Activated CD8-positive, alpha-beta T cell treated with anti-CD3 and anti-CD28 coated beads for 36 hours (primary cell): ENCODE measurements at places on chromosomes 3 and 15. TPM values are rescaled to one million over a fixed set of nuclear protein-coding genes. Genes with fewer than 3 reads are reported as not detected.

Gene CPEB1
- total RNA-seq = 1.6 TPM

Gene ADPRH
- 5.9 TPM for total RNA-seq

Gene XPC
- total RNA-seq = 24.8 TPM

Gene CCR3
- total RNA-seq = not detected

Gene CTXN2
- total RNA-seq = not detected

Gene MFAP1
- 43.1 TPM for total RNA-seq

Gene ABI3BP
- not detected for total RNA-seq

Gene ACP3
- total RNA-seq = not detected

GRCh38 chr15:77624868-77625267, 7.8 kb downstream of the LINGO1 start:
- H3K4me3 ChIP-seq = no peak overlapping the region
- H3K4me1 ChIP-seq = no peaks in the 10 kb centered on the region
- H3K36me3 ChIP-seq = no peaks in the 10 kb centered on the region
- no peak overlapping the region for H3K27ac ChIP-seq

- no peak overlapping the region for H3K27ac ChIP-seq
- no peaks in the 10 kb centered on the region for H3K36me3 ChIP-seq
- no peaks in the 10 kb centered on the region for H3K27me3 ChIP-seq
- no peak for DNase-seq
Measured at GRCh38 chr15:27324886-27325615, 354.1 kb downstream of the GABRG3 start.

DNA sequence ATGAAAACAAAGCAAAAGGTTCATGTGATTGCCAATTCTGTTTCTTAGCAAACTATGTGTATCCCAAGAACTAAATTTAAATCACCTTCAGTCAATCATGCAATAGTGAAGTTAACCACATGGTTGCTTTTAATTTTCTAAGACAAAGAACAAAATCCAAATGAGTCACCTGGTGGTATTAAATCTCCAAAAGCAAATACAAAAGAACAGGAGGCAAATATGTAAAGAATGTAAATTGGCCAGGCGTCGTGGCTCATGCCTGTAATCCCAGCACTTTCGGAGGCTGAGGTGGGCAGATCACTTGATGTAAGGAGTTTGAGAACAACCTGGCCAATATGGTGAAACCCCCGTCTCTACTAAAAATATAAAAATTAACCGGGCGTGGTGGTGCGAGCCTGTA, 54.2 kb upstream of the PIK3R4 start:
- H3K4me3 ChIP-seq = no peak overlapping the region
- H3K36me3 ChIP-seq = no peaks in the 10 kb centered on the region
- DNase-seq = no peak
- H3K27me3 ChIP-seq = peaks cover 15% of the 10 kb centered on the region
- no peaks in the 10 kb centered on the region for H3K4me1 ChIP-seq
- H3K27ac ChIP-seq = no peak overlapping the region

DNA sequence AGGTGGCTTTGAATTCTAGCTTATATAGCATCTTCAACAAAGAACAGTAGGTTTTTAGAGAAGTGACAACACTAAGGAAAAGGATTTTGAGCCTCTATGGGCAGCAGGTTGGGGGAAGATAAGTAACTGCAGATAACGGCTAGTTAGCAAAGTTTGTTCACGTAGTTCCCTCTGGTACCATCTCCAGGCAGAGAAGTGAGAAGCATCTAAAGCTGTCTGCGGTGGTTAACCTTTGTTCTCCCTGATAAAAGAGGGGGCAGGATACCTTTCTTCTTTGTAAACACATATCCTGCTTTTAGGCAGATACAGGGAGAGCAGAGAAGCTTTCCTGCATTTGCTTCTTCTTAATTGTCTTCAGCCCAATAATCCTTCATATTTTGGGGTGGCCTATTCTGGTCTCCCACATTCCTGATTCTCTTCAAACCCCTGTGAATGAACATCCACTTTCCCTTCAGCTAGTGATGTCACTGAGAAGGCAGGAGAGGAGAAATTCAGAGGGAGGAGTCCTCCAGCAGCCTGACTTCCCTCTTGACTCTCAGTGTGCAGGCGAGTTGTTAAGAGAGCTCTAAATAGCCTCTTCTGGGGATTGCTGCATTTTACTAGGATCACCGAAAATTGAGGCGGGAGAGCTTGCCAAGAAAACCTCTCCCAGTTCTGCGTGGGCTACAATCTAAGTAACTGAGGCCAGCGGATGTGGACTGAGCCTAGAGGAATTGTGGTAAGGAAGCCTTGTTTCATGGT, 393.7 kb upstream of the C2CD4B start:
- H3K27ac ChIP-seq = no peak overlapping the region
- DNase-seq = no peak
- peaks cover 11% of the 10 kb centered on the region for H3K27me3 ChIP-seq
- H3K4me3 ChIP-seq = no peak overlapping the region

GRCh38 chr3:11001020-11001657, 8.6 kb downstream of the SLC6A1 start:
- DNase-seq = no peak
- H3K4me3 ChIP-seq = no peak overlapping the region
- H3K4me1 ChIP-seq = no peaks in the 10 kb centered on the region
- H3K36me3 ChIP-seq = no peaks in the 10 kb centered on the region
- peaks cover 5% of the 10 kb centered on the region for H3K27me3 ChIP-seq

GRCh38 chr3:42830437-42831320, 21.4 kb downstream of the ACKR2 start:
- no peak overlapping the region for H3K4me3 ChIP-seq
- H3K4me1 ChIP-seq = peaks cover 4% of the 10 kb centered on the region
- peaks cover 10% of the 10 kb centered on the region for H3K27me3 ChIP-seq
- DNase-seq = no peak

GRCh38 chr3:195005759-195006510, 265.0 kb downstream of the XXYLT1 start:
- H3K27ac ChIP-seq = no peak overlapping the region
- H3K4me3 ChIP-seq = no peak overlapping the region
- H3K4me1 ChIP-seq = peaks cover 2% of the 10 kb centered on the region
- peaks cover 11% of the 10 kb centered on the region for H3K27me3 ChIP-seq
- no peak for DNase-seq
- H3K36me3 ChIP-seq = no peaks in the 10 kb centered on the region

DNA sequence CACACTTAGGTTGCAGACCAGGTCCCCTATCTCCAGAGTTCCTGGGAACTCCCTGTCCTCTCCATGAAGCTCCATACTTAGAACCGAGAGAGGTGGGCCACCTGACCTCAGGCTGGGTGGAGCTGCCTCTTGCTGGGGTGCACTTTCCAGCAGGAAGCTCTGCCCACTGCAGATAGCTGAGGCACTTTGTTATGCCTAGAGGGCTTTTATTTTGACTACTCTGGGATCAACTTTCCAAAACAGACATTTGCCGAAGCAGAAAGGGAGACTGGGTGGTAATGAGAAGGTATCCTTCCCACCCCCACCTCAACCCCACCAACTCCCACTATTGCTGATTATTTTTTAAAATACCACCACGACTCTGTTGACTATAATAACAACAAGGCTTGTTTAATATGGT, 54.7 kb downstream of the CLDN11 start:
- no peak for DNase-seq
- H3K4me1 ChIP-seq = peaks cover 5% of the 10 kb centered on the region
- peaks cover 24% of the 10 kb centered on the region for H3K27me3 ChIP-seq
- no peak overlapping the region for H3K27ac ChIP-seq
- no peak overlapping the region for H3K4me3 ChIP-seq

- DNase-seq = peak; percentile 83
- H3K4me1 ChIP-seq = peaks cover 61% of the 10 kb centered on the region
- peak within 1 kb of the TSS; percentile 98 for H3K27ac ChIP-seq
- H3K36me3 ChIP-seq = peaks cover 41% of the 10 kb centered on the region
- peak within 1 kb of the TSS; percentile 95 for H3K4me3 ChIP-seq
Measured at GRCh38 chr15:76994971-76995945, at the start of gene PSTPIP1. Gene PSTPIP1, plus strand, starts transcription at chr15:76995126. Its CDS starts 448 bp downstream, at chr15:76995574.
